H1 (cell line): ENCODE measurements at places on chromosomes 7 and 10. TPM values are rescaled to one million over a fixed set of nuclear protein-coding genes. Genes with fewer than 3 reads are reported as not detected.

Gene RNLS
- polyA plus RNA-seq = 10.1 and 12.7 TPM in 2 replicates

Gene FEZF1
- polyA plus RNA-seq = 12.7 and 15.7 TPM in 2 replicates

Gene OR6B1
- polyA plus RNA-seq = not detected in 2 replicates

Gene EIF3B
- 167 and 211 TPM in 2 replicates for polyA plus RNA-seq

Gene GIMAP5
- polyA plus RNA-seq = not detected in 2 replicates

Gene PPA1
- 43.7 and 77.0 TPM in 2 replicates for polyA plus RNA-seq

Gene OR2A1
- polyA plus RNA-seq = 0.05 and 0.11 TPM in 2 replicates

Gene TPK1
- polyA plus RNA-seq = 1.7 and 1.9 TPM in 2 replicates

Gene PHKG1
- 0.03 and 0.14 TPM in 2 replicates for polyA plus RNA-seq

Gene EBLN1
- not detected in 2 replicates for polyA plus RNA-seq

Gene VPS50
- polyA plus RNA-seq = 1.9 and 3.7 TPM in 2 replicates

Gene H2BK1
- not detected in 2 replicates for polyA plus RNA-seq

Gene GJD4
- polyA plus RNA-seq = not detected in 2 replicates

Gene PRLHR
- polyA plus RNA-seq = 0.05 TPM in 1 of 2 replicates, not detected in the other

Gene FAM237B
- not detected in 2 replicates for polyA plus RNA-seq

Gene PNLIPRP1
- polyA plus RNA-seq = not detected in 2 replicates

Gene IFIT1B
- polyA plus RNA-seq = not detected in 2 replicates

Gene CPN1
- 0.20 and 0.61 TPM in 2 replicates for polyA plus RNA-seq

Gene HABP2
- polyA plus RNA-seq = not detected in 2 replicates

Gene CLDN4
- 69.3 and 112 TPM in 2 replicates for polyA plus RNA-seq

Gene STEAP4
- polyA plus RNA-seq = under 0.01 and 0.02 TPM in 2 replicates
